A549 treated with Mapracorat at 1 μM for 4 hours (cell line): ENCODE measurements at places on chromosomes 12 and 14. TPM values are rescaled to one million over a fixed set of nuclear protein-coding genes. Genes with fewer than 3 reads are reported as not detected.

ABCD4 gene
- 26.8 to 39.5 TPM (median 28.5 TPM) in 5 replicates for total RNA-seq

PPP1R13B gene
- total RNA-seq = 4.0 to 5.6 TPM (median 4.6 TPM) in 5 replicates

MYF5 gene
- total RNA-seq = not detected in 5 replicates

IFI27 gene
- 0.49 to 1.5 TPM (median 1.2 TPM) in 5 replicates for total RNA-seq
